Muscle of leg (tissue), 16 donors: ENCODE measurements at places on chromosomes 11 and 22.

DNA sequence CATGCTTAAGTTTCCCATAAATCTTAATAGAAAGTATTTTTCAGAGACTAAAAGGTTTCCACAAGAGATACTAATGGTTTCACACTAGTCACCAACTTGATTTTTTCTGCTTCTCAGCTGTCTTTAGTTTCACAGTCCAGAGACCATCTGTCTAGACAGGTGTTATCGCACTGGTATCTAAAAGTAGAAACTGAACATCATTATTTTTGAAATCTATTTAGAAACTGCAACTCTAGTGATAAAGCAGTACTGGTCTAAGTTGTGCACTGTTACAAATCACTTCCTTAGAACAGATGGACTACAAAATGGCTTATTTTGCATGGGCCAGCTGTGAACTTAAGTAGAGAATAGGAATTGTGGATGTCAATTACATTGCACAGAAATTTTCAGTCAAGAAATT lies 78.0 kb downstream of the CNTN5 start:
- peak; percentile 55 for DNase-seq

GRCh38 chr22:19571207-19571795 lies 47.1 kb upstream of the CLDN5 start:
- no peak for DNase-seq

DNA sequence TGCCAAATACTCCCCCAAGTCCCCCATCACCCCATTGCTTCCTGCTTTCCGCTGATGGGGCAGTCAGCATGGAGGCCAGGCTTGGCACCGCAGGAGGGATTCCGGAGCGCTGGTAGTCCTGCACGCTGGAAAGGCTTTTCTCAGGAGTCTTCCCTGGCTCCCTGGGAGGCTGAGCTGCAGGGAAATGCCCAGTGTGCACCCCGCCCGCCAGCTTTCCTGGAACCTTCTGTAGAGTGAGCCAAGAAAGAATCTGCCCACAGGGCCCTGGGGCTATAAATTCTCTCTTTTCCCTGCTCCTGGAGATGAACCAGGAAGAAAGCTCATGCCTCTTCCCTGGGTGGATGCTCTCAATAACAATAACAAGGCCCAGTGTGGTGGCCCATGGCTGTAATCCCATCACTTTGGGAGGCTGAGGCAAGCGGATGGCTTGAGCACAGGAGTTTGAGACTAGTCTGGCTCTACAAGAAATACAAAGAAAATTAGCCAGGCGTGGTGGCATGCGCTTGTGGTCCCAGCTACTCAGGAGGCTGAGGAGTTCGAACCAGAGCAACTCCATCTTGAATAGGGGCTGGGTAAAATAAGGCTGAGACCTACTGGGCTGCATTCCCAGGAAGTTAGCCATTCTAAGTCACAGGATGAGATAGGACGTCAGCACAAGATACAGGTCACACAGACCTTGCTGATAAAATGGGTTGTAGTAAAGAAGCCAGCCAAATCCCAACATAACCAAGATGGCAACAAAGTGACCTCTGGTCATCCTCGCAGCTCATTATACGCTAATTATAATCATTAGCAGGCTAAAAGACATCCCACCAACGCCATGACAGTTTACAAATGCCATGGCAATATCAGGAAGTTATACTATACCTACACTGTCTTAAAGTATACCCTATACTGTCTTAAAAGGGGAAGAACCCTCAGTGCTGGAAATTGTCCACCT lies 46.4 kb upstream of the FTH1 start:
- no peak for DNase-seq

DNA sequence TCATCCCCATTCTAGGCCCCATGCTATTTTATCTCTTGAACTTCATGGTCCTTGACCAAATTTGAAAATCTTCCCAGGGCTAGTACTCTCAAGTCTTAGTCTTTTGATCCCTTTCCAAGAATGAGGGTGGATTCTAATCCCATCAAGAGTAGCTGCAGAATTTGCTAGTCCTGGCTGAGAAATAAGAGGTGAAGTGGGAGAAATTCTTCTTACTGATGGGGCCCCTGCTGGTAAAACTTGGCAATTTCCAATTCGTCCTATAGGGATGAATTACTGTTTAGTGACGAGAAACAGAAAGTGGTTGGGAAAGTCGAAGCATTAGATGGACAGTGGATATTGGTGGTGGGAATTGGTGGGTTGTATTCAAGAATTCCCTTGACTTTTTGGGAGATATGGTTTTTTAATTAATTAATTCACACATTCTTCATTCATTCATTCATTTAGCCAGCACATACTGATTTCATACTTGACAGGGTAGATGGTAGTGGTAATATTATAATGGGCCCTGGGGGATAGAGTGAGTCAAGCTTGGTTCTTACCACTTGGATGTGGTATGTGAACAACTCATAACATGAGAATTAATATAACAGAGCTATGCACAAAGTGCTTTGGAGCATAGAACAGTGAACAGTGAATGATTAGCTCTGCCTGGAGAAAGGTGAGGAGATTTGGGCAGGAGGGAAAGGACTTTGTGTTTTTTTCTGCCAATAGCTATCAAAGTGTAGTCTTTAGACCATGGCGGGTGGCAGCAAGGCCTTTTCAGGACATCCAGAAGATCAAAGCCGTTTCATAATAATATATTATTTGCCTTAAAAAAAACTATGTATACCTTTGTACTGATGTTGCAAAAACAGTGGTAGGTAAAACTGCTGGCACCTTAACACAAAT lies 103.8 kb downstream of the STIM1 start:
- DNase-seq: no peak

GRCh38 chr11:69947059-69947792 lies 128.0 kb upstream of the FGF3 start:
- DNase-seq: no peak

- DNase-seq: peak; percentile 53
These were observed 397.8 kb downstream of the OPCML start for GRCh38 chr11:133134314-133135173.
